ENCODE measurements at places on chromosomes 12 and 14.

DNA sequence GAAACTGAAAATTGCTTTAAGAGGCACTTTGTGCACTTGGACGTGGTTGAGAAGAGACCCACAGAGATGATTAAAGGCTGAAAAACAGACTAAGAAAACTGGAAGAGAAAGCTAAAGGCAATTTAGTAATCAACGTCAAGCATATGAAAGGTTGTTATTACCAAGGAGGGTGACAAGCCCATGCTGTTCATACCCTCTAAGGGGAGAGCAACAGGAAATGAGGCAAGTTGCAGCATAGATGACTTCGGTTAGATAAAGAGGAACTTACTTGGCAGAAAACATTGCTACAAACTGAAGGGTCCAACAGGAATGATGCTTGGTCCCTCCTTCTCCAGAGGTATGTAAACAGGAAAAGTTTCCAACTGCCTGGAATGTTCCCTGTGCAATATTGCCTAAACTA lies 107.8 kb downstream of the DUSP6 start:
- no peak for DNase-seq

DNA sequence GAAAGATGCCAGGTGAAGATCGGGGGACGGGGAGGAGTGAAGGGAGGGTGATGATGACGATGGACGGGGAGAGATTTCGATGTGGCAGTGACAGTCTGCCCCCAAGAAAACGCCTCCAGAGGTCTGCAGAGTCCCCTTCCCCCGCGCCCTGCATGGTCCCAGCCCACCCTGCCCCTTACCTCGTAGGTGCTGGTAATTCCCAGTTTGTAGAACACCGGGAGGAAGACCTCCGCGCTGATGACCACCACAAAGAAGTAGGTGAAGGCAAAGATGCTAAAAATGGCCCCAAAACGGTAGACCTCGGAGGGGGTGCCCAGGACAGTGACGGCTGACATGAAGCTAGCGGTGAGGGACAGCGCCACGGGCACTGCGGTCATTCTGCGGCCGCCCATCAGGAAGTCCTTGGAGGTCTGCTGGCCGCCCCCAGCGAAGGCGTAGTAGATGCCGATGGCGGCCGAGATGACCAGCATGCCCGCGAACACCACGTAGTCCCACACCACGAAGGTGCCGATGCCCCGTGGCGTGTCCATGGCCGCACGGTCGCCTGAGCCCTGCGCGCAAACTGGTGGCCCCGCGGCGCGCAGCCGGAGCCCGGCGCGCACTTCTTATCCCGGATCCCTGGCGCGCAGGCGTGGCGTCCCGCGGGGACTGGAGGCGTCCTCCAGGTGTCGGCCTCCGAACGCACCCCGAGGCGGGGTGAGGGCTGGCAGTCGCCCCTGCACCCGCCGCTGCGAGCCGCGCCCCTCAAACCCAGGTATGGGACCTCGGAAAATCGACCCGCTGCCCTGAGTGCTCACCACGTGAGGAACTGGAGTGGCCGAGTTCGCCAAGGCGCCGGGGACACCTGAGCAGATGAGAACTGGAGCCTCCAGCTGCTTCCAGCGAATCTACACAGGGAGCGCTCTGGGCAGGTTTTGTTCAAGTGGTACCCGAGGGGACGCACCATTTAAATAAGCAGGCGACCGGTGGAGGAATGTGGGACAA lies at the start of gene SLC5A8:
Gene SLC5A8, minus strand, starts transcription at position 920 of the 984 bp plus-strand sequence. Its CDS starts 390 bp downstream, at position 530.
- DNase-seq: no peak

GRCh38 chr12:95709152-95709551 lies 81.4 kb downstream of the NTN4 start:
- DNase-seq: no peak

- peak; percentile 32 for DNase-seq
Observed at GRCh38 chr14:88492272-88493089, 62.3 kb downstream of the PTPN21 start.

GRCh38 chr12:1628666-1629337 lies at the start of gene WNT5B:
TSS of gene WNT5B (plus strand) at chr12:1629231. CDS start at chr12:1631355, 2,124 bp downstream.
- DNase-seq: no peak

GRCh38 chr14:23299211-23299957 lies 3.3 kb downstream of the PPP1R3E start:
- no peak for DNase-seq
